ENCODE measurements at places on chromosomes 1 and 21. TPM values are rescaled to one million over a fixed set of nuclear protein-coding genes. Genes with fewer than 3 reads are reported as not detected.

CLCNKB gene
- 1.3 TPM for polyA plus RNA-seq

SYPL2 gene
- polyA plus RNA-seq, result 0.79 TPM

AURKAIP1 gene
- polyA plus RNA-seq, result 130 TPM

AQP10 gene
- not detected for polyA plus RNA-seq

CYP4A22 gene
- polyA plus RNA-seq, result 1.0 TPM

MPL gene
- polyA plus RNA-seq, result 0.51 TPM

CR1L gene
- 0.95 TPM for polyA plus RNA-seq

PTGS2 gene
- polyA plus RNA-seq, result 0.84 TPM

TAF1A gene
- polyA plus RNA-seq, result 9.4 TPM

SNAPIN gene
- 70.2 TPM for polyA plus RNA-seq

LORICRIN gene
- polyA plus RNA-seq, result 0.62 TPM

GPR3 gene
- polyA plus RNA-seq, result 3.2 TPM

ZNHIT6 gene
- 22.0 TPM for polyA plus RNA-seq

TRMT1L gene
- 14.1 TPM for polyA plus RNA-seq

HORMAD1 gene
- not detected for polyA plus RNA-seq

SH3BGR gene
- 8.8 TPM for polyA plus RNA-seq

FNDC5 gene
- polyA plus RNA-seq, result 76.9 TPM

UBE2U gene
- not detected for polyA plus RNA-seq

SLC26A9 gene
- polyA plus RNA-seq, result 0.21 TPM

DPH5 gene
- polyA plus RNA-seq, result 34.1 TPM

KCNA3 gene
- polyA plus RNA-seq, result 4.9 TPM

C1orf185 gene
- polyA plus RNA-seq, result not detected

CFHR5 gene
- polyA plus RNA-seq, result 1.1 TPM

PDZK1 gene
- 2.9 TPM for polyA plus RNA-seq

LTN1 gene
- 17.0 TPM for polyA plus RNA-seq

ZNF683 gene
- polyA plus RNA-seq, result 0.14 TPM

FAM177B gene
- not detected for polyA plus RNA-seq

PPP1R12B gene
- 33.2 TPM for polyA plus RNA-seq

CHIA gene
- not detected for polyA plus RNA-seq

PLA2G4A gene
- 4.7 TPM for polyA plus RNA-seq

RIIAD1 gene
- polyA plus RNA-seq, result 8.0 TPM

Measured in spinal cord (tissue), 10 donors.